ENCODE measurements at places on chromosomes 1 and 21. TPM values are rescaled to one million over a fixed set of nuclear protein-coding genes. Genes with fewer than 3 reads are reported as not detected.
A peak's percentile ranks its signal among the peaks of the same experiment; 100 is the strongest.

The KRTAP11-1 gene
- total RNA-seq, result not detected

DNA sequence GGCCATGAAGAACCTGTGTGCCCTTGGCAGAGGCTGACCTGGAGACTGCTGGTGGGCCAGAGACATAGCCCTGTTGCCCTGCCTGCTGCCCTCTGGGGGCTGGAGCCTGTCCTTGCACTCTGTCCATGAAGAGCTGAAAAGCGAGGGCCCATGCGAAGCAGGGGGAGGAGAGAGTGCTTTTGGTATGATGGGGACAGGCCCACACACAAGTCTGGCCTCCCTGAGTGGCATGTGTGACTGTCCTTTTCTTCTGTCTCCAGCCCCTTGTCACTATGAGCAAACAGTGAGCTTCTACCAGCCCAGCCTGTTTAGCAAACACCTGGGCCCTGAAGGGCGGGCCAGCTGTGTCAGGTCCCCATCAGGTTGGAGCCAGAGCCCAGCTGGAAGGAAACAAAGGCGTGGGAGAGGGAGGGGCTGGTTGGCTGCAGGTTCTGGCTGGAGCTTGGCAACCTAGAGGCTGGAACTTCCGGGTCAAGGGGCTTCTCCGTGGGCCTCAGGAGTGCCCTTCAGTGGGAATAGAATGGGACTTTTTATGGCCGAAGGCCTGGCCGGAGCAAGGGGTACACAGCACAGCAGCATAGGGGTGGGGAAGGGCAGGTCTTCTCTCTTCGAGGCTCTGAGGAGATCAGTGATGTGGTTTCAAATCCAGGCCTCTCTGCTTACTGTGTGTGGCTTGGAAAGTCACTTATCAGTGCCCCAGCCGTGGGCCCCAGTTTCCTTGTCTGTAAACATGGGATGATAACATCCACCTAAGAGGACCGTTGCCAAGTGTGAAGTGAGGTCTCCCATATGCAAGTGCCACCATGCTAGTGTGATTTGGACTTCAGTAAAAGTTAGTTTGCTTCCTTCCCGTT, 14.3 kb downstream of the QSOX1 start:
- no peak for DNase-seq

- no peak for DNase-seq
Measured at GRCh38 chr1:227124473-227124872, 184.4 kb downstream of the COQ8A start.

The S100A5 gene
- not detected for total RNA-seq

The AKR7A3 gene
- 3.9 TPM for total RNA-seq

DNA sequence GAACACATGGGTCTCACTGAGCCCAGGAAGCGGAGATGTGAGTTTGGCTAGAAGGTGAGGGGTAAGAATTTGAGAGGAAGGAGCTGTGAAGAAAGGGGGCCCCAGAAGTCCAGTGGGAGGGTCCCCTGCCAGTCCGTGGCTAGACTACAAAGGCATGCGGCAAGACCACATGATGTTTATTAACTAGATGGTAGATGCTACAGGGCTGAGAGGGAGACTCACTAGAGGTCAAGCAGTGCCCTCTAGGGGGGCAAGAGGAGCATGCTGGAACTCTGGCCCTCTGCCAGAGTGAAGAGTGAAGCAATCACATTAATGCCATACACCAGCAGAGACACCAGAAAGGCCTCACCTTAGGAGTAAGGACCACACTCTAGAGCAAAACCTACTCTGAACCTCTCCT, 12.2 kb downstream of the KIAA0319L start:
- DNase-seq, result no peak

- DNase-seq, result no peak
Measured at GRCh38 chr1:18769140-18769539, 90.3 kb downstream of the TAS1R2 start.

DNA sequence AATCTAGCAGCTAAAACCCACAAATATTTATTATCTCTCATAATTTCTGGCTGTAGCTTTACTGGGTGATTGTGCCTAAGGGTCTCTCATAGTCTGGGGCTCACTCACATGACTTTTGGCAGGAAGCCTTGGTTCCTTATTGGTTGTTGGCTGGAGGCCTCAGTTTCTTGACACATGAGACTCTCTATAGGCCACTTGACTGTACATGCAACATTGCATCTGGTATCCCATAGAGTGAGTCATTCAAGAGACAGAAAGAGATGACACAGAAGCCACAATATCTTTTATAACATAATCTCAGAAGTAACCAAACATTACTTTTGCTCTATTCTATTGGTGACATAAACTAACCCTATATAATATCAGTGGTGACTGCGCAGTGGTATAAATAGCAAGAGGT, 128.5 kb upstream of the HNRNPU start:
- DNase-seq, result no peak

DNA sequence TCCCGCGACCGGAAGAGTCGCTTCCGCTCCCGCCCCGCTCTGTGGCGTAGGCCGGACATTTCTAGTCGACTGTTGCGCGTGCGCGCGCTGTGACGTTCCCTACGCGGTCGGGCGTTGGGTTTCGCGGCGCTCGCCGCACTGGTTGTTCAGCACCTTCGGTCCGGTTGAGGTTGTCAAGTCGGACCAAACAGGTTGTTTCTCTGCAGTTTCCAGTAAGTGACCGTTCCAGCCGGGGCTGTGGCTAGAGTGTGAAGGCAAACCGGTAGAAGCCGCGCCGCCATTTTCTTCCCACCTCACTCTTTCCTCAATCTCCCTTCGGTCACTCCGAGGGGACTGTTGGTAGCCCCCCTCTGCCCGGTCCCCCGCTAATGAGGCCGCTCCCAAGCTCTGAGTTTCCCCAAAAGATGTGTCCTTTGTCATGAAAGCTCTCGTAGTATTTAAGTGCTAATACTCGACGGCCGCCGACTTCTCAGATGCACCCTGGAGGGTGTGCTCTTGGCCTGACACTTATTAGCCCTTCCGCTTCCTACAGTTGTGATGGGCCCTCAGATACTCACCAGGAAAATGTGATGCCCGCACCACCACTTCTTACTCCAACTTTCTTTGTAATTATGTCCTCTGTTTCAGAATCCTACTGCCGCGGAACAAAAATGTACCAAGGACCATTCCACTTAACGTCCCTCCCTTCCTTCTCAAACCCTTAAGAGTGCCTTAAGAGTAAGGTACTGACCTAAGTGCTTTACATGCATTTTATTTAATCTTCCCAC, 56.3 kb downstream of the TRAF5 start:
- DNase-seq, result peak; percentile 57

- DNase-seq, result no peak
Measured at GRCh38 chr1:160167056-160167455, 15.7 kb downstream of the ATP1A4 start.

DNA sequence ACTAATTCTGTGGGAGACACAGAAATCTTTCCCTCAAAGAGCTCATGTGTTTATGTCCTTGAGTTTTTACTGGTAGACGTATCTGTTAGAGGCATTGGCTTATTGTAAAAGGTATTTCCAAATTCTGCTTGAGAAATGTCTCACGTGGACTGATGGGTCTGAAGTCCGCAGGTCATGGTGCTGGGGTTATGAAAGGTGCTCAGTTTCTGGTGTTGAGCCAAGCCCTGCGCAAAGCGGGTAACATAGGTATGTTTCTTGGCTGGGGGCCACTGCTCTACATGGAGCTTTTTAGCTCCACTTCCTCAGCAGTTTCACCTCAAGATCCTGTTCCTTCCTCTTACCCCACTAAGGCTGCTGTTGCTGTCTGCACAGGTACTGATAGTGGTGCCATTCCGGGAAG, 10.8 kb downstream of the UTP25 start:
- DNase-seq, result no peak

DNA sequence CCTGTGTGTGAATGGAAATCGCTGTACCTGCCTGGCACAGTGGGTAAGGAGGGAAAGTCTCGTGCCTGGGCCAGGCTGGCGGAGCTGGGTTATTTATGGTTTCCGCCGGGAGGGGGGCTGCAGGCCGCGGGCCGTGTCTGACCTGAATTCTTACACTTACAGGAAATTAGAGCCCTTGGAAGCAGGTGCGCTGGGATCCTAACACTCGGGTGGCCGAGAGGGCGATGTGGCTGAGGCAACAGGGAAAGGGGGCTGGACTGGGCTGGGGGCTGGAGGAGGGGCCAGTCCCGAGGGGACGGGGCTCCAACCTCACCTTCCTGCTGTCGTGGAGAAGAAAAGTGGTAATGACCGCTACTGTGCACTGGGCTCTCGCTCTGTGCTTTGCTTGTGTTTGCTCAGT, 109.4 kb upstream of the WNT4 start:
- no peak for DNase-seq

- no peak for DNase-seq
Measured at GRCh38 chr1:28974432-28974831, 60.1 kb downstream of the EPB41 start.

GRCh38 chr1:102628109-102628613, 480.2 kb downstream of the COL11A1 start:
- DNase-seq, result no peak

GRCh38 chr1:107076841-107077240, 20.4 kb downstream of the PRMT6 start:
- no peak for DNase-seq

DNA sequence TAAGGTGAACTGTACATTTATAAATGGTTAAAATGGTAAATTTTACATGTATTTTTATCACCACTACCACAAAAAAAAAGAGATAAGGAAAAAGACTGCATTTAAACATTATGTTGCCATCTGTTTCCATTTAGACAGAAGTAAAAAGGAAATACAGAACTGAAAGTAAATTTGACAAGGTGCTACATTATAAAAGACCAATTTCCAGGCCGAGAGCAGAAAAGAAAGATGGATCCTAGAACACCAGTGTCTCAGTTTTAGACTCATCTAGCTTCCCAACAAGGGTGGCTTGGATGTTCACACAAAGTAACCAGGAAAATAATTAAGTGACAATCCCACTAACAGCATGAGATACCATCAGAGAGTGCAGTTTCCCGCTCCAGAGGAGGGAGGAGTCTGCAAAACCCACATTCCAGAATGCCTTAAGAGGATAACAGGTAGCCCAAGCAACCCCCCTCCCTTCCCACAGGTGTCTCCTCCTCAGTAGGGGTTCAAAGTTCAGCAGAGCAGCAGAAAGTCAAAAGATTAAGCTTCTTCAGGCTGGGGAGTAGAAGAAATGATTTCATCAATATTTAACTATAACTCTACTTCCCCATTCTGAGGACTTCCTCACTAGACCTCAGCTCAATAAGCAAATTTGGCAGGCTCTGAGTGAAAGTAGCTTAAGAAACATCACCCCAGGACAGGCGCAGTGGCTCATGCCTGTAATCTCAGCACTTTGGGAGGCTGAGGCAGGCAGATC, 11.8 kb downstream of the TPM3 start:
- no peak for DNase-seq

DNA sequence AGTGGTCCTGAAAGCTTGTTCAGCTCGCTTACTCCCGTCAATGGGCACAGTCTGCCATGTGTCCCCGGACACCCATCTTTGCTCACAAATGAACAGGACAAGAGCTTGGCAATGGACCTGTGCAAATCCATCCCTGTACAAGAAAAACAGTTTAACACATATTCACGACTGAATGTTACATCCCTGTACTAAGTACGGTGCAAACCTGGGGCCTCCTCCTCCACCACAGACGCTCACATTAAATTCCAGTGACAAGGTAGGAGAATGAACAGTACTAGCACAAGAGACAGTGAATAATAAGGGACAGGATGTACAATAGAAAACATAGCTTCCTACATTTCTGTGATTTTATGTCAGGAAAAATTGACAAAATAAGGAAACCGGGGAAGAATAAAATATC, 187.7 kb downstream of the ASTN1 start:
- no peak for DNase-seq

GRCh38 chr1:234768569-234769283, 158.7 kb upstream of the IRF2BP2 start:
- no peak for DNase-seq

DNA sequence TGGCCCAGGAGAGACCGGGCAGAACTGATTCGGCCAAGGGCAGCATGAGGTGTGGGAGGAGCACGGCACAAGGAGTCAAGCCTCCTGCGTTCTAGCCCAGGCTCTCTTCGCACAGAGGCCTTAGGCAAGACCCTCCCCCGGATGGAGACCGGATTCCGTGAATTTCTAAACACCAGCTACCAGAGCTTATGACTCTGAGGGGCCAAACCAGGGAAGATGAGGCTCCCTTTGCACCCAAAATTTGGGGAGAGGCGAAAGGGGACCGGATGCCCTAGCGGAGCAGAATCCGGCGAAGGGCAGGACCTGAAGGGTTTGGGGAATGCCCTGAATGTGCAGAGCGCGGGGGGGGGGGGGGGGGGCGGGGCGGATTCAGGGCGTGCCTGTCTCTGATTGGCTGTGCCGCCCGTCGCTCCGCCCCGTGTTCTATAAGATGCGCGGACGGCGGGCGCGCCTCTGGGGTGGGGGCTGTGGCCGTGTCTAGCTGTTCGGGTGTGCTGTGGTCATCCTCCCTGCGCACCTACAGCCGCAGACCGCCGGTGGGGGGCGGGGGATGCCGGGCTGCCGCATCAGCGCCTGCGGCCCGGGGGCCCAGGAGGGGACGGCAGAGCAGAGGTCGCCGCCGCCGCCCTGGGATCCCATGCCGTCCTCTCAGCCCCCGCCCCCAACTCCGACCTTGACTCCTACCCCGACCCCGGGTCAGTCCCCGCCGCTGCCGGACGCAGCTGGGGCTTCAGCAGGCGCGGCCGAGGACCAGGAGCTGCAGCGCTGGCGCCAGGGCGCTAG, at the start of gene TRNP1:
TSS of gene TRNP1 (plus strand) at position 456 of the 783 bp plus-strand sequence. CDS start at position 551, 95 bp downstream.
- DNase-seq, result no peak

- no peak for DNase-seq
Measured at GRCh38 chr1:235253219-235253962, 74.6 kb downstream of the ARID4B start.

The VSIG8 gene
- not detected for total RNA-seq

- DNase-seq, result no peak
Measured at GRCh38 chr1:211155040-211155439, 21.1 kb upstream of the KCNH1 start.

The EFNA3 gene
- total RNA-seq, result 3.2 TPM

DNA sequence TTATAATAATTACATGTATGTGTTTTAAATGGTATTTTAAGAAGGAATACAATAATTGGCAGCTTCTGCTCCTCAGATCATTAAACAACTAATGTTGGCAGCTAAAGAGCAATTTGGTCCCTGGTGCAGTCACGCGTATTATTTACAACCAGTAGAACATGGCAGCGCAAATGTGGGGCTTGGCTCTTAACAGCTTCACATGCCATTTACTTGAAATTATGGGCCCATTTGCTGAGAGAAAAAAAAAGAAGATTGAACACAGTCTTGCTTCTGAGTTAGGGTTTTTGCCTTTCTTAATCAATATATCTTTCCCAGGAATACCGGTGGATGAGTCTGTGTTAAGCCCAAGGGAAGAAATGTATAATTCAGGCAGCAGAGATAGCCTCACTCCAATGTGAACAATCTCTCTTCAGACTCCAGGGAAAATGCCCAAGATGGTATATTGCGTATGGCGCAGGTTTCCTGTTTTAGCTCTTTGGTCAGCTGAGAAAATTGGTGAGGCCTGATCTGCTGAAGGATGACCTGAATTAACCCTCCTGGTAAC, 174.5 kb downstream of the DISC1 start:
- DNase-seq, result no peak

GRCh38 chr1:41751804-41752513, 166.8 kb downstream of the HIVEP3 start:
- no peak for DNase-seq

The SYT14 gene
- not detected for total RNA-seq
